ENCODE measurements at places on chromosomes 4 and X.

- peak; percentile 6 for DNase-seq
Measured at GRCh38 chr4:122746485-122746965, 14.0 kb downstream of the BBS12 start.

GRCh38 chr4:139815778-139816601, 150.4 kb downstream of the MGST2 start:
- DNase-seq, result no peak

DNA sequence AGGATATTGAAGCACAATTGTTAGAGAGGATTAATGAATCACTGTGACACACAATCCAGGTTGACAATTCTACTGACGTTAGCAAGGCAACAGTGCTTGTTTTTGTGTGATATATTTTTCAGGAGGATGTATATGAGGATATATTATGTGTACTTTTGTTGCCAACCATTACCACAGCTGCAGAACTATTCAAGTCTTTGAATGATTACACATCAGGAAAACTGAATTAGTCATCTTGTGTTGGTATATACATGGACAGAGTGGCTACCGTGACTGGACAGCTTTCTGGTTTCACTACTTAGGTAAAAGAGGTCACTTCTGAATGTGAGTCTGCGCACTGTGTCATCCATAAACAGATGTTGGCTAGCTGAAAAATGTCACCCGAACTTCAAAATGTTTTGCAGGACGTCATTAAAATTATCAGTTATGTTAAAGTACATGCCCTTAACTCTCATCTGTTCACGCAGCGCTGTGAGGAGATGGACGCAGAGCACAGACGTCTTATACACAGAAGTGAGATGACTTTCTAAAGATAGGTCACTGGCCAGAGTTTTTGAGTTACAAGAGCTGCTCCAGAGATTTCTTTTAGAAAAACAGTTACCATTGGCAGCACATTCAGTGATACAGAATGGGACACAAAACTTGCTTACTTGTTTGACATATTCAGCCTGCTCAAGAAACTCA, 69.0 kb downstream of the MRPL1 start:
- no peak for DNase-seq

- no peak for DNase-seq
Measured at GRCh38 chrX:12685541-12685940, 105.7 kb upstream of the PRPS2 start.

- no peak for DNase-seq
Measured at GRCh38 chrX:118255921-118256320, 90.0 kb upstream of the WDR44 start.

GRCh38 chr4:53118676-53119075, 247.2 kb downstream of the SCFD2 start:
- DNase-seq, result no peak

- DNase-seq, result no peak
Measured at GRCh38 chrX:139889760-139890159, 43.1 kb downstream of the ATP11C start.

GRCh38 chr4:164139291-164139690, 614.6 kb upstream of the SMIM31 start:
- DNase-seq, result no peak

DNA sequence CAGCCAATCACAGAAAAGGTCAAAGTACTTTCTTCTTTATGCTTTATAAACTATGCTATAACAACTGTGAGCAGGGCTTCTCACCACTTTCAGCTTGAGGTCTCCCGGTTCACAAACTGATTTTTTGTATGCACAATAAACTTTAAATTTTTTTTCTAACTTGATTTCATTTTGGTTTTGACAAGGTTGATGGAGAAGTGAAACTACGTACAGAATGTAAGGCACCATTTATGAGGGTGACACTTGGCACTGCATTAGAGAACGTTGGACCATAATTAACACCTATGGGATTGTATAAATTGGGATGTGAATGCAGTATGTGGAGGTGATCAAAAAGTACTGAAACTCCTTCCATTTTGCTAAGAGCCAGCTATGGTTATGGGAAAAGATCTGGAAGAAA, 857.9 kb upstream of the HTR2C start:
- no peak for DNase-seq

- DNase-seq, result no peak
Measured at GRCh38 chrX:19899217-19899788, 11.9 kb upstream of the SH3KBP1 start.

- no peak for DNase-seq
Measured at GRCh38 chr4:121642292-121642691, 54.5 kb downstream of the ANXA5 start.

- DNase-seq, result no peak
Measured at GRCh38 chrX:46407753-46408130, 137.5 kb downstream of the ZNF674 start.

GRCh38 chrX:100072336-100072735, 337.7 kb downstream of the PCDH19 start:
- no peak for DNase-seq

DNA sequence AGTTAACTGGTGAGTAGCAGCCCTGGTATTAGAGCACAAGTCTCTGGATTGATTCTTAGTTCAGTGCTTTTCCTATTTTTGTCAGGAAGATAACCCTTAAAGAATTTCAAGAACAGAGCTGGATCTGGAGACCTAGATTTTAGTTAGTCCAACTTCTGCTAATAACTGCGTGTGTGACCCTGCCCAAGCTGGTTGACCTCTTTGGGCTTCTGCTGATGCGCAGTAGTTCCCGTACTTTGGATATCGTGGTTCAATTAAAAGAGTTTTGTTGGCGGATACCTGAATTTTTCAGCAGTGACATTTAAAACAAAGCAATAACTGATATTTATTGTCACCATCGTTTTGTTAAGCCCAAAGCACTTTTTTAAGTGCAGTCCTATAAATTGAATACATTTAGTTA, 9.3 kb downstream of the MSMO1 start:
- DNase-seq, result no peak

- no peak for DNase-seq
Measured at GRCh38 chr4:7742807-7743280, 196.8 kb downstream of the AFAP1 start.

DNA sequence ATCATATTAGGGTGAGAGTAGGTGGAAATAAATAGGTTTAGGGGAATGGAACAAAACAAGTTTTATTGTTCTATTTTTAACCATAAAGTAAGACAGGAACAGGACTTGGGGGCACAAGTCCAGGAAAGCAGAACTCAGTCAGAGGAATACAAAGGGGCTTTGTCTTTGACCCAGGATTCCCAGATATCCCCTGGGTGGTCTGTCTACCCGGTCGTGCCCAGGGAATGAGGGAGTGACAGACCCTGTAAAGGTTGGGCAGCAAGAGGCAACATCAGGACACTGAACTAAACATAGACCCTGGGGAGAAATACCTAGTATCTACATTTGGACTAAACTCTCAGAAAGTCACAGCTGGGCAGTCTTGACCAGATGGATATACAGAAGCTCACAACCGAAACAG, 50.6 kb downstream of the PTCHD1 start:
- no peak for DNase-seq

- no peak for DNase-seq
Measured at GRCh38 chr4:130424211-130424610, 1328.3 kb downstream of the C4orf33 start.

DNA sequence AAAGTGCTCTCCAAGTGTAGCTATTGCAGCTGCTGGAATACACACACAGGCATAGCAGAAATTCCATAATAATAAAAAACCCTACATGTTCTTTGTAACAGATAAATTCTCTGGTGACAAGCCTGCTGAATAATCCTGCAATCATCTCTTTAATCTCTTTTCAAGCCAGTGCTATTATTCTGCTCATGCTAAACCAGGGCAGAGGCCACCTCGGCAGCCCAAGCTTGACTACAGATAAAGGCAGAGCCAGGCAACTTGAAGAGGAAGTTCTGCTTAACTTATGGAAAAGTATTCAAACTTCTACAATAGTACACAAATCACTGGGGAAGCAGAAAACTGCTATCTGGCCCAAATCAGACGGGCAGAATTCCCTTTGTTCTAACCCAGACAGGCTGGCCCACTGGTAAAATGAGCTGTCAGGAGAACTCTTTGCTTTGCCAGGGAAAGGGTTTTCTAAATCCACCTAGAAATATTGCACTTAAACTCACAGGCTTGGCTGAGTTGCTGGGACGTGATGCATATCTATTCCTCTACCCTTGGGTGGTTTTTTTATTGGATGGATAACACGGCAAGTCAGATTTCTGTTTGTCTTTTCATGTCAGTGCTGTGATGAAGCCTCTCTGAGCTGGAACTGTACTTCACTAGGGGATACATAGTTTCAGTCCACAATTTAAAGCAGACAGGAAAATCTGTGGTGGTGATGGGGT, 70.5 kb downstream of the GATB start:
- no peak for DNase-seq

- no peak for DNase-seq
Measured at GRCh38 chrX:11460347-11460746, 167.1 kb downstream of the AMELX start.

GRCh38 chrX:23228454-23228853, 106.2 kb upstream of the PTCHD1 start:
- no peak for DNase-seq

DNA sequence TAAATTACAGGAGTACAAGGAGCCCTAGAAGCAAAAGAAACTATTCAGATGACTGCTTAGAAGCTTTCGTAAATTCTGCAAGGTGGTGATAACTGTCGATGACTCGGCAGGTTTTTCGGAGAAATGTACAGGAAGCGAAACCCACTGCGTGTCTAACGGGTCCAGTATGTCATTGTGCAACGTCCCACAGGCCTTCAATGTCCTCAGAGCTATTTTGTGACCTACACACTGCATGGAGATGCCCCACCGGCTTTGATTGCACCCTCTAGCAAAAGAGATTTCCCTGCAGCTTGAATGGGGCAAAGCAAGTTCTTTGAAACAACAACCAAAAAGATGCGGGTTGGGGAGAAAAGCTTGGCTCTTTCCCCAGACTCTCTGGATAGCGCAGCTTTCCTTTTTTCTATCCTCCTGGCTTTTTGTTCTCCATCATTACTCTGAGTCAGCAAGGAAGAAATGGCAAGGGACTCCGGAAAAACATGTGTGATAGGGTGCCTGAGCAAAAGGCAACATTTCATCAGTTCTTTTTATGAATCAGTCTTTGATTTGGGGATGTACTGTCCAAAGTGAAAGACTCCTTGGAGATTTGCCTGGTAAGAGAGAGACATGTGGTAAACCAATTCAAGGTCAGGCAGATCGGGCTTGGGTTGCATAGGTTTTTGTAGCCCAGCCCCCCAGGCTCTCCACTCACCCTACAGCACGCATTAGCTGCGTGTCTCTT, 112.0 kb upstream of the TBL1X start:
- peak; percentile 55 for DNase-seq

- DNase-seq, result peak; percentile 70
Measured at GRCh38 chr4:38759113-38759789, 23.5 kb downstream of the TLR10 start.

- DNase-seq, result no peak
Measured at GRCh38 chrX:17413228-17413627, 38.2 kb downstream of the NHS start.

DNA sequence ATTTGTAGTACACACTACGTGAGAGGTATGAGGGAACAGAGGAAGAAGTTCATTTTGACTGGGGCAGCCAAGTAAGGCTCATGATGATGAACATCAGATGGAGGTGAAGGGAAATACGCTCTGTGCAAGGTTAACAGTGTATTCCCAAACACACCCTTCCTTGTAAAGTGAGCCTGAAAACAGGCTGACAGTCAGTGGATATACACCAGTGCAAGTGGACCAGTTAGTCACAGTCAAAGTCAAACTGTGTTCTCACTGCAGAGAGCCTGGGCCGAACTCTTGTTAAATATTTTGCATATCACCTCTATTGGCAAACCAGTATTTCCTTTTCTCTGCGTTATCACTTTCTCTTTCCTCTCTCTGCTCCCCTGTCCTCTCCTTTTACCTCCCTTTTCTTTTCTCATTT, 23.4 kb upstream of the RHOH start:
- no peak for DNase-seq

GRCh38 chrX:72041871-72042851, 89.6 kb downstream of the RTL5 start:
- no peak for DNase-seq

GRCh38 chr4:9781343-9782135, at the start of gene DRD5:
Gene DRD5 (plus strand): TSS chr4:9781634. CDS start chr4:9782030, 396 bp downstream.
- DNase-seq, result no peak

DNA sequence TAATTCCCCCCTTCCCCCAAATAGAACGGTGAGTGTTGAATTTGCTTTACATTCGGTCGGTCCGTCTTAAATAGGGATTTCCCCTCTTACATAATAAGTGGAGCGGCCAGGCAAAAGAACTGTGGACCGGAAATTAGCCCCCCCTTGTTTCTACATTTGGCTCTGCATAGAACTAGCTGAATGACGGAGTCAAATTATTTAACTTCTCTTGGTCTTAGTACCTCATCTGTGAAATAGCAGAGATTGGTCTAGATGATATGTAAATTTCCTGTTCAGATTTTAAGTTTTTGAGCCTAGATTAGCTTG, 1.3 kb downstream of the SPATA18 start:
- DNase-seq, result no peak

- DNase-seq, result no peak
Measured at GRCh38 chrX:136827026-136827425, 46.3 kb upstream of the ARHGEF6 start.

GRCh38 chr4:856225-856901, 30.4 kb upstream of the CPLX1 start:
- DNase-seq, result peak; percentile 28

DNA sequence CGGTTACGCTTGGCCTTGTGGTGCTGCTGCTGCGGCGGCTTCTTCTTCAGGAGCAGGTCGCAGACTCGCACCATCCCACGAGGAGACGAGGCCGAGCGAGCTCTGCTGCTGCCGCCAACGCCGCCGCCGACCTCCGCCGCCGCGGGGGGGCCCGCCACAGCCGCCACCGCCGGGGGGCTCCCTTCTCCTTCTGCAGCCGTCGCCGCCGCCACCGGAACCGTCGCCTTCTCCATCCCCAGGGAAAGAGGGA, 237 bp downstream of the ANKRD17 start:
- DNase-seq, result no peak

DNA sequence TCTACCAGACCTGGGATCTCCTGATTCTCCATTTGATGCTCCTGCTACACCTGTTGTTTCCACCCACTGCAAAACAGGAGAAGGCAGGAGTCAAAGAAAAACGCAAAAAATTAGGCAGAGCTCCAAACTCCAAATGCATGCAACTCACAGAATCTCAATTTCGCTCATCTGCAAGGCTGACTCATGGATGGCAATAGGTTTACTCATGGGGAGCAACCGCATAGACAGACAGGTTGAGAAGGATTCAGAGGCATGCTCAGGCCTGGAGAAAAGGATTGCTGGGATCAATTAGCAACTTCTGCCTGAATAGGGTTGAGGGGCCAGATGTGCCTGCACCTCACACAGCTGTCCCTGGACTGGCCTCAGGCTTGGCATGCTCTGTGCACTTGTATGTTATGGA, 231.0 kb downstream of the LDB2 start:
- no peak for DNase-seq

DNA sequence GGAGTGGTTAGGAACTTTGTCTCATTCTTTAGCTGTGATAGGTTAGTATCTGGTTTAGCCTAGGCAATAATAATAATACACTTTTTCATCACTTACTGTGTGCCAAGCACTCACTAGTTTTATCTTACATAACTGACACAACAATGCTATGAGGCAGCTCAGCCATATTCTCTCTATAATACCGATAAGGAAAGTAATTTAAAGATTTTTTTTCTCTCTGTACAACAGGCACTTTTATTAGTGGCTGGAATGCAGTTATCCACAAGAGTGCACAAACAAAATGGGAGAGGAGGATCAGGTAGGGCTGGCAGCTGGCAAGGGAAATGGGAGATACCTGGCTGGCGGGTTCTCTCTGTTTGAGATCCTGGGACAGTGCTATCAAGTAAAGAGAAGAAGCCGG, 7.6 kb downstream of the RELL1 start:
- DNase-seq, result no peak
